ENCODE measurements at places on chromosomes 13 and 19.

DNA sequence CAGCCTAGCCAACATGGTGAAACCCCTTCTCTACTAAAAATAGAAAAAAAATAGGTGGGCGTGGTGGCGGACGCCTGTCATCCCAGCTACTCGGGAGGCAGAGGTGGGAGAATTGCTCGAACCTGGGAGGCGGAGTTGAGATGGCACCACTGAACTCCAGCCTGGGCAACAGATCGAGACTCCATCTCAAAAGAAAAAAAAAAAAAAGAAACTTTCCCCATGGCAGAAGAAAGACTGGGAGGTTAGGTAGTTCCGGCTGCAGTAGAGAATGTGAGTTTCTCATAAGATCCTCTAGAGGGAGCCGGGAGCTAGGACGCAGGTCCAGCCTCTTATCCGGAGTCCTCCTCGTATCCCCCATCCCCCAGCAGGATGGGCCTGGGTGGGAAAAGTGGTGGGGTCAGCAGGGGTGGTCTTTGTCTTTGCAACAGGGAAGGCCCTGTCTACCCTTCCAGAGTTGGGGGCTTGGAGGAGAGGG is 13.2 kb upstream of the CREB3L3 start:
- DNase-seq: no peak

DNA sequence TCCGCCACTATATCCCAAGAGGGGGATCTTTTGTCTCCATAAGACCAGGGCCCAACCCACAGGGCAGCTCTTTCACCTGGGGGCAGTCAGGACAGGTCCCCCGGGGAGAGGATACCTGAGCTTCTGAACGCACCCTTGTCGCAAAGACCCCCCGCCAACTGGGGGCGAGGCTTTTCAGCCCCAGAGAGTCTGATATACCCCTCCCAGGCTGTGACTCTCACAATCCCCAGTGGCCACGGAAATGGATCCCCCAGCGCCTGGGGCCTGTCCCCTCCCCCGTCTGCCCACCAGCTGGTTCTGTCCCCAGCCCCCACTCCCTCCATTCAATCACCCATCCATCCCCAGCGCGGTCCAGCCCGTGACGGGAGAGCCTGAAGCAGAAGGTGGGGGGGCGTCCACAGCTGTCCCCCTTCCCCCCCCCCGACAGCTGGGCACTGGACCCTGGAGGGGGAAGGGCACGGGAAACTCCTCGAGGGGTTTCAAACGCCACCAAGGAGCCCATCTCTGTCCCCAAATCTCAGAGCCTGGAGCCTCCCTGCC is 823 bp downstream of the DOCK6 start:
- DNase-seq: no peak

DNA sequence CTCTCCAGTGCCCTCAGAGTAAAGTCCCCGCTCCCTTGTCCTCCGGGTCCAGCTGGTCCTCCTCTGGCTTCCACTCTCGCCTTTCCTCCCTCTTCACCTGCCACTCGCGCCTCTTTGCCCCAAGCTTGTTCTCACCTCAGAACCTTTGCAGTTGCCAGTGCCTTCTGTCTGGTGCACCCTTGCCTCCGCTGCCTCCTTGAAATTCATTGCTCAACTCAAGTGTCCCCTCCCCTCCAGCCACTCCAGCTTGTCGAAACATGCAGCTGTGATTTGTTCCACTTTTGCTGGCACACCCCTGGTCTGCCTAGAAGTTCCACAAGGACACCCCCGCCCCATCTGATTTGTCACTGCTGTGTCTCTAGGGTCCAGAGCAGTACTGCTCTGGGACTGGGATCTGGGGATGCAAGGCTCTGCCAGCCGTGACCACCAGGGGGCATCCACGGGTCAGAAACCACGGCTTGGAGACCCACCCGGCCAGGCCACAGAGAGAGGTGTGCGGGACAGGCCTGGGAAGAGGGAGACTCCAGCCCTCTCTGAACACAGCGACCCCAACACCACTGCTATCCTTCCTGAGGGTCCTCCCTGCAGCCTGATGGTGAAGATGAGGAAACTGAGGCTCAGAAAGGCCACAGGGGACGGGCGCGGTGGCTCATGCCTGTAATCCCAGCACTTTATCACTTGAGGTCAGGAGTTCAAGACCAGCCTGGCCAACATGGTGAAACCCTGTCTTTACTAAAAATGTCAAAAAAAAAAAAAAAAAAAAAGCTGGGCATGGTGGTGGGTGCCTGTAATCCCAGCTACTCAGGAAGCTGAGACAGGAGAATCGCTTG is 49.9 kb downstream of the AP1M1 start:
- DNase-seq: peak; percentile 32

GRCh38 chr19:4776436-4777211 is 14.9 kb upstream of the FEM1A start:
- DNase-seq: no peak

- no peak for DNase-seq
Observed at GRCh38 chr13:39025433-39025839, 12.5 kb downstream of the PROSER1 start.

DNA sequence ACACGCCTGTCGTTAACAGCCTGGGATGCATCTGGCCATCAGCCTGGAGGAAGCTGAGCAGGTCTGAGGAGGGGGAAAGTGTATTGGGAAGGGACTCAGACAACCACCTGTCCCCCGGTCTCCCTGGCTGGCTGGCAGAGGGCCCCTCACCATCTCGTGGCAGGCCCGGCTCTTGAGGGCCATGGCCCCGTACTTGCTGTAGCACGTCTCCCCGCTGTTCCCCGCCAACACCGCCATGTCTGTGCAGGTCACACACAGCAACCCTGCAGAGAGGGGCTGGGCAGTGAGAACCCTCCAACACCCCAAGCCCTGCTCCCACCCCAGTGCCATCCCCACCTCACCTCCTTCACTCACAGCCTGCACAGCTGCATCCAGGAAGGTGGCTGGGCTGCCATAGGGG is 4.0 kb downstream of the TRMT1 start:
- DNase-seq: no peak
